ENCODE measurements at places on chromosomes 12 and 14.
A peak's percentile ranks its signal among the peaks of the same experiment; 100 is the strongest.

DNA sequence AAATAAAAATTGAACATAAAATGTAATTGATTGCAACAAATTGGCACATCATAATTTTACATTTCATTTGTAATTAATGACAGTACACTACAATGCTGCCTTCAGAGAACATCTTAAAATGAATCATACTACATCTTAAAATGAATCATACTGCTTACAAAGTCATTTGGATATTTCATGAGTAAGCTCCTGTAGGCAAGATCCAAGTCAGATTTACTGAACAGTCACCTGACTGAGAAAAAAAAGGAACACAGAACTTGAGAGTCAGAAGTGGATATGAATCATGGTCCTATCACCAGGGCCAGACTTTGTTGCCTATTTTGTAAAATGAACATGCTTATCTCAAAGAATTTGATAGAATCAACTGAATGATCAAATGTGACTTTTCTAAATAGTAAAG lies 32.7 kb upstream of the FBLN5 start:
- DNase-seq, result no peak

DNA sequence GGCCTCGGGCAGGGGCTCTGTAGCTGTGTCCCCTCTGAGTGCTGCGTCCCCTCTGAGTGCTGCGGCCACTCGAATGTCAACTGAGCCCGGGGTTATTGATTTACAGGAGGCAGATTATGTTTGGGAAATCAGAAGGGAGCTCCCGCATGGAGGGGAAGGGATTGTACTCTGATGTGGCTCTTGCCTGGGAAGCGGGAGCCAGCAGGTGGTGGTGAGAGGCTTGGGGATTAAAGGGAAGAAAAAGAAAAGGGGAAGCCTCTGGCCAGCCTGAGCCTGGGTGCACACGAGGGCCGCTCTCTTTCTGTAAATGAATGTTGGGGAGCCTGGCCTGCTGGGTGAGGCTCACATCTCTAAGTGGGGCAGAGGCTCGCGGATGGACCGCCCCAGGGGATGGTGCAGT lies 143.7 kb downstream of the AACS start:
- no peak for DNase-seq

DNA sequence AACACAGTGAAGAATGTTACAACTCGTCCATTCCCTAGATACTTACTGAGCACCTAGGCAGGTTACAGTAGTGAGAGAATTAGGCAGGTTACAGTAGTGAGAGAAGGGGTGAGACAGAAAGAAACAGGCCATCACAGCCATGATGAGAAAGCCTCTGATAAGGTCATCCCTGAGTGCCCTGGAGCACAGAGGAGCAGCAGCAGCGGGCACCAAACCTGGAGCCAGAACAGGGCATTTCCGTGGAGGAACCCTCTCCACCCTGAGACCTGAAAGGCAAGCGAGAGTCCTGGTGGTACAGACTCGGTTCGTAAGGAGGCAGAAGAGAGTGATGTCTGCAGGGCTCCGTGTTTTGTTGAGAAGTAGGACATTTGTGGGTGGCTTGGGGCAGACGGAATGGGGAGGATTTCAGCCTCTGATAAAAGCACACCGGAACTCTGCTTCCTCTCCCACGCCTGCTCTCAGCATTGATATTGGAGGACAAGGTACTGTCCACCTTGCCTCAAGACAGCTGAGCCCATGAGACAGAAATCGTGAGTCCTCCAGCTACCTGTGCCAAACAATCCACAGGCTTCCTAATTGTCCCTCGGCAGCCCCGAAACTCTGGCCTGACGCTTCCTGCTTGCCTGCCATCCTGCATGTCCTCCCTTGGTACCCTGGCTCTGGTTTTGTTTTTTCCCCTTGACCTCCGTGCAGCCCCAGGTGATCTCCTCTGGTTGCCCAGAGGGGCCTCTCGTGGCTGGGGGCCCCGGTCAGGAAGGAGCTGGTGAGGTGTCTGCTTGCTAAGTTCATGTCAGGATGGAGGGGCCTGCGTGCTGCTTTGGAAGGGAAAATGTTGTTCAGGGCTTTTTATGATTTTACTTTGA lies 136.1 kb downstream of the GCH1 start:
- DNase-seq, result no peak

DNA sequence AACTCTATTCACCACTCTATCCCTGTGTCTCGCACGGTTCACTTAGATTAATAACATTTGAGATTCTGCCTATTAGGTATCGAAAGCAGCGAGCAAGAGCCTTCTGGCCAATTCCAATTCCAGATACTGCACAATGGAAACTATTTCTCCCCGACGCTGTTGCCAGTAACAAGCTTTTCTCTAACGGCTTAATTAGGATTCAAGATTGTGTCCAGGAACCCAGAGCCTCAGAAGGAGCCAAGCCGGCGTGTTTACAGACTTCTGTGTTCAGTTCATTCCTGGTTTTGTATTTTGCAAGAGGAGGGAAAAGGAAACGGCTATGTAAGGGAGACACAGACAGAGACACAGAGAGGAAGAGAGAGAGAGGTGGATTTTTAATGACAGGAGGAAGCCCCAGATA lies 185.6 kb downstream of the DICER1 start:
- no peak for DNase-seq

GRCh38 chr12:7146228-7146627 lies 16.1 kb downstream of the CLSTN3 start:
- no peak for DNase-seq

DNA sequence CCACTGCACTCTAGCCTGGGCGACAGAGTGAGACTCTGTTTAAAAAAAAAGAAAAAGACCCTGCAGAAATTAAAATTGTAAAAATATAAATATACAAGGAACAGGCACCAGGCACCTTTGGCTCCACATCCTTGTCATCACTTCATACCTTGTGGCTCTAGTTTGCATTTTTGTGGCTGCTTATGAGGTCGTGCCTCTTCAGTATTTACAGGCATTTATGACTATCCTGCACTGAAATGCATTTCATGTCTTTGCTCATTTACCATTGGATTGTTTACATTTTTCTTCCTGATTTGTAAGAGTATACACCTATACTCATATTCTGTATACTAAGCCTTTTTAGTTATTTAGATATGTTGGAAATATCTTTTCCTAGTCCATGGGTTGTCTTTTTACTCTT lies 20.1 kb downstream of the BICD1 start:
- no peak for DNase-seq

DNA sequence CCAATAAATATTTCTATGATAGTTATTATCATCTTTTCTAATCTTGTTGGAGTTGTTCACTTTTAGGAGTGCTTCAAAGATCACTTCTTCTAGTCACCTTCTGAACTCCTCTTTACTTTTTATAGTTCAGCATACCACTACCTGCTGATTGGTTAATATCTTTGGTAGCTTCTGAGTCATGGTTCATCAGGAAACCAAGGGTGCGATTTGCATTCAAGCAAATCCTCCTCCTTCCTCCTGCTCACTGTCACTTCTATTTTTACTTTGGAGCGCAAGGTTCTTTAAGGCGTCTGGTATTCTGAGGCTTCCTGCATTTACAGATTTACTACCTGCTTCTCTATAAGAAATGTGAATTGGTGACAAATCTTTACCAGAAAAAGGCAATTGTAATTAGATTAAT lies 24.0 kb downstream of the SYT1 start:
- DNase-seq, result no peak

DNA sequence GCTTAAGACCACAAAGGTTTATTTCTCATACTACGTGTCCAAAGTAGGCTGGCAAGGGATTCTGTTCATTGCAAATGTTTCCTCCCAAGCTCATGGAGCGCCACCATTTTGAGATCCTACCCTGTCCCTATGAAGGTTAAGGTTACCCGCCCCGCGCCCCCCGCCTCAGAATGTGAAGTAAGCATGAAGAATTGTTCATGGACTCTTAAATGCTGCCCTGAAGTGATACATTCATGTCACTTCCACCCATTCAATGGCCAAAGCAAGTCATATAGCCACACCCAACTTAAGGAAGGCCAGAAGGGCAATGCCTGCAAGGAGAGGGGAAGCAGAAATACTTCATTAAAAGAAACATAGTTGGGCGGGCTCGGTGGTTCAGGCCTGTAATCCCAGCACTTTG lies 4.2 kb downstream of the TMEM253 start:
- peak; percentile 3 for DNase-seq

DNA sequence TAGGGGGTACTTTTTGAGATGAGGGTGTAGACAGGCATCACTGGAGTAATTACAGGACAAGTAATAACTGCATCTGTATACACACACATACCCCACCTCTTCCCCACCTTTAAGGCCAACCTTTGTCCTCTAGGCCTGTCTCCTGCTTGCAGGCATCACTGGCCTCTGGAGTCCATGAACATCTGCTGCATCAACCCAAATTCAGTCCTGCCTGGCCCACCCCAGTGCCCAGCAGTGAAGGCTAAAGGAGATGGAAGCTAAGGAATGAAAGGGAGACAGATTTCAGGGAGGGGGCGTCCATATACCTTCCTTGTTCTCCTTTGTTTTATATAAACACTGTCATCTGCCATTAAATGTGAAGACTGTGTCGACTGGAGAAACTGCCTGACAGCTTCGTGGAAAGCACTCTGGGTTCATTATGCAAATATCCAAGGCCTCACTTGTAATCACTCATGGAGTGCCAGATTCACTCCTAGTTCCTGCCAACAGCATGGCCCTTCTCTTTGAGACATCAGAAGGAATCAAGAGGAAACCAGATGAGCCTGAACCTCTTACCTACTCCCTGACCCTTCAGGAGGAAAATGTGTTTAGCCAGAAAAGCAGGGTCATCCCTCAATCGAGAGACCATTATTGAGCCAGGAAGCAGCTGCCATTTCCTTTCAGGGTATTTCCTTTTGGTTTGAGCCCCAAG lies 64.4 kb downstream of the SERPINA3 start:
- no peak for DNase-seq

DNA sequence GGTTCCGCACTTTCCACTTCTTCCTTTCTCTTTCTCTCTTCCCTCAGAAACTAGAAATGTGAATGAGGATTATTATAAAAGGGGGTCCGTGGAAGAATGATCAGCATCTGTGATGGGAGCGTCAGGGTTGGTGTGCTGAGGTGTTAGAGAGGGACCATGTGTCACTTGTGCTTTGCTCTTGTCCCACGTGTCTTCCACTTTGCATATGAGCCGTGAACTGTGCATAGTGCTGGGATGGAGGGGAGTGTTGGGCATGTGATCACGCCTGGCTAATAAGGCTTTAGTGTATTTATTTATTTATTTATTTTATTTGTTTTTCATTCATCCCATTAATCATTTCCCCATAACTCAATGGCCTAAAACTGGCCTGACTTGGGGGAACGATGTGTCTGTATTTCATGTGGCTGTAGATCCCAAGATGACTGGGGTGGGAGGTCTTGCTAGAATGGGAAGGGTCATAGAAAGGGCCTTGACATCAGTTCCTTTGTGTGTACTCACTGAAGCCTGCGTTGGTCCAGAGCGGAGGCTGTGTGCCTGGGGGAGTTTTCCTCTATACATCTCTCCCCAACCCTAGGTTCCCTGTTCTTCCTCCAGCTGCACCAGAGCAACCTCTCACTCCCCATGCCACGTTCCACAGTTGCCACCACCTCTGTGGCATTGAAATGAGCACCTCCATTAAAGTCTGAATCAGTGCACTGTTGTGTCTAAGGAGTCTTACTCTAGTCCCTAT lies 4.6 kb upstream of the ATN1 start:
- no peak for DNase-seq

DNA sequence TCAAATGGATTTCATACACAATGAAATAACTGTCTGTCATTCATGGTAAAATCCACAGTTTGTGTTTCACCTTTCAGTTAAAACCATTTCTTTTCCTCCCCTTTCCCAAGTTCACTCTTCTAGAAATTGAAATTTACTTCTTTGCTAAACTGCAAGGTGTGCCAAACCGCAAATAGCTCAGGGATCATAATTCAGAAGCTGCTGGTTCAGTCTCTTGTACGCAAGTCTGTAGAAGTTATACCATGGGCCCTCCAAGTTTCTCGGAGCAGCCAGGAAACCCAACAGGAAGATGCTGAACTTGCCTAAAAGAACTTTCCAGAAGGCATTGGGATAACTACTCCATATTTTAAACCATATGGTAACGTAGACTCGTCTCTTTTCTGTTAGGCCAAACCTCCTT lies 268.9 kb downstream of the FLRT2 start:
- no peak for DNase-seq

GRCh38 chr14:45135156-45135555 lies 574 bp upstream of the FANCM start:
- no peak for DNase-seq

GRCh38 chr14:66426451-66426850 lies 59.7 kb upstream of the CCDC196 start:
- DNase-seq, result no peak

DNA sequence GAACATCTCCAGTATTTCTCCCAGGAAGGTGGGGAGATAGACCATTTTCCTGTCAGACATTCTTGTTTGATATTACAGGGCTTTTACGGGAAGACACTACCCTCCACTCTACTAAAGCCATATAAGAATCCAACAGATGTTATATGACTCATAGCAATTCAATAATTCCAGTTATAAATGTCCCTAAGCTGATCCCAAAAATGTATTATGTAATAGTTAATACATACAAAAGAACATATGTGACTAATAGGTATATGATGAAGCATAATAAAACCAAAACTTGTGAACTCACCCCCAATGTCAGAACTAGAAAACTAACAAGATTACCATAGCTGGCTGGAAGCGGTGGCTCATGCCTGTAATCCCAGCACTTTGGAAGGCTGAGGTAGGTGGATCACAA lies 84.2 kb downstream of the EFCAB11 start:
- no peak for DNase-seq

- no peak for DNase-seq
These were observed 15.8 kb upstream of the ERGIC2 start for GRCh38 chr12:29396774-29397173.

DNA sequence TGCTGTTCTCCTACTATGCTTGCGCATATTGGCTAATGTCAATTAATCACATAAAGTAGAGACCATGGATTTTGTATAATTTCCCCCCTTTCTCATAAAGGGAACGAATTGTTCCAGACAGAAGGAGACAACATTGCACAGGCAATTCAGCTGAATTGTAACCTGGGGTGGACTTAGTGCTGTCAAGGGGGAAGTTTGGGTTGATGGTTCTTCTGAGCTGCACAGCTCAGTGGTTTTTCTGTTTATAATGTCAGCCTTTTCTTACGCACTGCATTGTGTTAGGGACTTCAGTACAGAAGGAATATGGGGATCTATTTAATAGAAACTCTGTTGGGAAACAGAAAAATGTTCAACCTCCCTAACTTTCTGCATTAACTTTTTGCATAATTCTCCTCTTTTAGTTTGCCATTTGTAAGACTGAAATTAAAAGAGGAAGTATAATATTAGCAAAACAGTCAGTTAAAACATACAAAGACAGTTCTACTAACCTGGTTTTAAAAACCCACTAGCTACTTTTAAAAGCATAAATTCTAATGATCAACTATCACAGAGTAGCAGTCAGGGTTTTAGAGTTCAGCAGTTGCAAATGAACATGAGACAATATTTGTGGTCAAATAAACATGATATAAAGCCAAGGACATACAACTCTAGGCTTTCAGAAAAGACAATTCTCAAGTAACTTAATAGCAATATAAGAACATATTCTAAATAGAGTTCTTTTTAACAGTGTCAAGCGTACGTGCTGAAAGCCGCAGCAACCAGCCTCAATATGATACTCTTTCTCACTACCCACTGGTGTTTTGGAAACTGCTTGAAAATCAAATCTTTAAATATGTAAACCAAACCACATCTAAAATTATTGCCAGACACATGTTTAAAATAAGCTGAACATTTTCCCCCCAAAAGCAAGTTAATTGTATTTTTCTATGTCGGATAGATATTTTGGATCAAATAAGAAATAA lies 393.0 kb downstream of the FSCB start:
- DNase-seq, result no peak
